ENCODE measurements at places on chromosomes 3 and 15.

DNA sequence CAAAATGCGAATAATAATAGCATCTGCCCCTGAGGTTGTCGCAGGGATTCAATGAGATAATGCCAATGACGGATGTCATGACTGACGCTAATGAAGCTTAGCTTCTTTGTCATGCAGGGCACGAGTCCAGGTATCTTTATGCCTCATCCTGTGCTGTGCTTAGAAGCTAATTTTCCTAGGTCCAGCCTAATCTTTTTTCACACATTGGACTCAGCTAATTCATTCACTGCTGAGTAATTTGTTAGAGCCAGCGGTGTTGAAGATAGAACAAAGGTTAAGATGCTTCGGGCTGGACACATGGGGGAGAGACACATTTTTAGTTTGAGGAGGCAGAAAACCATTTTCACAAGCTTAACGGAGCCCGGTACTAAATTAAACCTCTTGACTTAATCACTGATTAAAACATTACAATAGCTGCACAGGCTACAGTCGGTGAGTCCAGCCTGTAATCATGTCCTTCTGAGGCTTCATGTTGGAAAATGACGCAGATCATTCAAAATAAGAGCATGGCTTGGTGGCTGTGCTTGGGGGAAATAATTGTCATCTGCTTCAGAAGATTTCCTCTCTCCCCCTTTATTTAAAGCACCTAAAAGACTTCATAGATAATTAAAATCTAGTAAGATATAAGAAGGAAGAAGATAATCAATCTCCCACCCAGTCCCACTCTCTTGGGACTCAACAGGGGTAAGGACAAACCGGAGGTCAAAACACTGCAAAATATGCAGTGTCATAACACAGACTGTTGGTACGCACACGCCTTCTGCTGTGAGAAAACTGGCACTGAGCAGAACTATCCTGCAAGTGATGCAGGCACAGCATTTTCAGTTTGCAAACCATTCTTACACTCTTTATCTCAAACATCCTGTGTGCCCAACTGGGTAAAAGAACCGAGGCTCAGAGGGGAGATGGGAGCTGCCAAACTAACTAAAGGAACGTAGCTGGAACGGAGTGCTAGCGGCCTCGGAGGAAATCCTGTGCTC, 3.3 kb upstream of the CCDC174 start:
- no peak for DNase-seq

- DNase-seq: no peak
Observed at GRCh38 chr3:73572368-73572767, 52.4 kb downstream of the PDZRN3 start.

DNA sequence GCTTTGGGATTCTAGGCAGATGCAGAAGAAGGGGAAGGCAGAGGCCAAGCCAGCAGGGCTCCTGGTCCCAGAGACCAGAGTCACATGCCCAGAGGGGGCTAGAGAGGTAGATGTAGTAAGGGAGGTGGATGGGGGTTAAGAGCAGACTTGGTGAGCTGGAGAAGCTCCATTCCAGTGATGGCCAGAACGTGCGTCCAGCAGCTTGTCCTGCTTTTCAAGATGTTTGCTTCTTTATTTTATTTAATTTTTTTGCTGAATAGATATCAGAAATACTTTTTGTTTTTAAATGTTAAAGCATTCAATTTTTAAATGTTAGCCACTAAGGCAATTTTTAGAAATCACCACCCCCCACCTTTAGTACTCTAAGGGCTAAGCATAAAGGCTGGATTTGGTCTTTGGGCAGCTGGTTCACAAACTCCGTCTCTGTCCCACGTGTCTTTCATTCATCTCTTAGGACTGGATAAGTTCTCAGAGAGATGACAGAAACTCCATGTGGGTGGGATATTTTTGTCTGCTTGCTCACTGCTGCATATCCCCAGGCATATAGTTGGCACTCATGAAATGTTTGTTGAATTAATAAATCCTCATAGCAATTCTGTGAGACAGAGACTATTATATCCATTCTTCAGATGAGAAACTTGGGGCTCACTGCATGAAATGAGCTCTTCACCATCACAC, 6.7 kb downstream of the COLQ start:
- no peak for DNase-seq

- peak; percentile 87 for DNase-seq
Observed at GRCh38 chr3:106699122-106699521, 678.1 kb upstream of the CCDC54 start.

- no peak for DNase-seq
Observed at GRCh38 chr3:90095811-90096210, 988.4 kb downstream of the EPHA3 start.

GRCh38 chr15:42880121-42880520, 40.5 kb downstream of the TTBK2 start:
- no peak for DNase-seq

GRCh38 chr15:76954744-76955143, 23.2 kb downstream of the RCN2 start:
- DNase-seq: no peak

- no peak for DNase-seq
Observed at GRCh38 chr15:59394166-59394661, 21.5 kb upstream of the MYO1E start.

DNA sequence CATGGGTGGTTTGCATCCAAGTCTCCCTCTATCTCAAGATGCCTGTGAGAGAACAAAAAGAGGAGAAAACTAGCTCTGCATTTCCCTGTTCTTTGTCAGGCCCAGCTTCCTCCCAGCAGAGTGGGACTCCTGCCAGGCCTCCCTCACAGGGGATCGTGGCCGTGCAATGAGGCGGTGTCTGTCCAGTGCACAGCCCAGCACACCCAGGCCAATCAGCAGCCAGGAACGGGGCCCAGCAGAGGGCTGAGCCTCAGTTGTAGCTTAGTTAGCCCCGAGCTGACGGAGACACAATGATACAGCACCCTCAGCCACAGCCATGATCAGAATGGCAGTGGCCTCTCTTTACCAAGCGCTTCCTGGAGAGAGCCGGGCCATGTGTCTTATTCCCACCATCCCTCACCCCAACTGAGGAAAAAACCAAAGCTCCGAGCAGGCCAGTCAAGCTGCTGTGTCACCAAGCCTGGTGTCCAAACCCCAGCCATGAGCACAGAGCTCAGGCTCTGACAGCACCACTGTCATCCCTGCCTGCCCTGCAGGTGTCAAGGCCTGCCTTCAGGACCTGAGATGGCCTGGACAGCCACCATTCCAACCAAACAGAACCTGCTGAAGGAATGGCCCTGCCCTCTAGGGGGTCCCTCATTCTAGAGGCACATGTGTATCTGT, 71.1 kb downstream of the DNAJB8 start:
- no peak for DNase-seq

GRCh38 chr3:73026111-73026759, 29.6 kb downstream of the PPP4R2 start:
- DNase-seq: no peak

GRCh38 chr3:113485161-113485609, 29.8 kb downstream of the SPICE1 start:
- DNase-seq: no peak

DNA sequence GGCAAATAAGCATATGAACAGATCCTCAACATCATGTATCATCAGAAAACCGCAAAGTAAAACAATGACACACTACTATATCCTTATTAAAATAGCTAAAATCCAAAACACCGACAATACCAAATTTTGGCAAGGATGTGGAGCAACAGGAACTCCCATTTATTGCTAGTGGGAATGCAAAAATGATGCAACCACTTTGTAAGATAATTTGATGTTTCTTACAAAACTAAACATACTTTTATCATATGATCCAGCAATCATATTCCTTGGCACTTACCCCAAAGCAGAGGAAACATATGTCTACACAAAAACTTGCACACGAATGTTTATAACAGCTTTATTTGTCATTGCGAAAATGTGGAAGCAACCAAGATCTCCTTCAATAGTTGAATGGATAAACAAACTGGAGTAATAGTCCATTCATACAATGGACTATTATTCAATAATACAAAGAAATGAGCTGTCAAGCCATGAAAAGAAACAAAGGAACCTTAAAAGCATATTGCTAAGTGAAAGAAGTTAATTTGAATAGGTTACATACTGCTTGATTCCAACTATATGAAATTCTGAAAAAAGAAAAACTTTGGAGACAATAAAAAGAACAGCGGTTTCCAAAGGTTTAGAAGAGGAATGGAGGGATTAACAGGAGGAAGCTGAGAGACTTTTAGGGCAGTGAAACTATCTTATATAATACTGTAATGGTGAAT, 172.0 kb downstream of the VPS13C start:
- no peak for DNase-seq

GRCh38 chr15:49495993-49496753, 73.1 kb downstream of the FGF7 start:
- no peak for DNase-seq

DNA sequence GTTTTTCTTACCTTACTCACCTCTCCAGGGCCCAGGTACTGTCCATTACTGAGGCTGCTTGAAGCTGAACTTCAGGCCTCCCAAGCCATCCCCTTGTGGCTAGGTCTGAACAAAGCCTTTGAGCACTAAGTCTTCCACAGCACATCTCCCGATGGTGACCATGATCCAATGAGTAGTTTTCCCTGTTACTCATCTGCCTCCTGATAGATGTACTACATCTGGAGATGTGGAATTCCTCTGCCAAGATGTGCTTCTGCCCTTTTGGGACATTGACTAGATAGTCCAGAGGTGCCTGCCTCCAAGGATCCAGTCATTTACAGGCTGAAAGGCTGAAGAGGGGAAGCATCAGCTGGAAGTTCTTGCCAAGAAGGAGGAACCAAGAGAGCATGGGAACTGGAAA, 28.9 kb upstream of the SLC35G2 start:
- no peak for DNase-seq

DNA sequence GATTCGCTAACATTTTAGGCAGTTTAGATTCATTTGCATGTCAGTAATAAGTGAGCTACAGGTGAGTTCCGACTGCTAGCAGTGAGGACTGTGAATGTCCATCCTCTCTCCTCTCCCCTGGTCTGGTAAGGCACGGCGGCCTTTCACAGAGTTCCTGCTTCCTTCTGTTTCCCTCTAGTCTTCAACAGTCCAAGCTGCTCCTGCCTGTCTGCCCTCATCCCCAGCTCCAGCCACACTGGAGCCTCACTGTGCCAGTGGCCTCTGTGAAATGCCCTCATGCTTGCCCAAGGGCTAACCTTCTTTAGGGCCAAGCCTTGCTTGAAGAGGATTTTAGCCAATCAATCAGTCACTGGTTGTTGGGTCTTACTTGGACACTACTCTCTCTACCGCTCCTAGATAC, 145.8 kb upstream of the BHLHE40 start:
- no peak for DNase-seq

DNA sequence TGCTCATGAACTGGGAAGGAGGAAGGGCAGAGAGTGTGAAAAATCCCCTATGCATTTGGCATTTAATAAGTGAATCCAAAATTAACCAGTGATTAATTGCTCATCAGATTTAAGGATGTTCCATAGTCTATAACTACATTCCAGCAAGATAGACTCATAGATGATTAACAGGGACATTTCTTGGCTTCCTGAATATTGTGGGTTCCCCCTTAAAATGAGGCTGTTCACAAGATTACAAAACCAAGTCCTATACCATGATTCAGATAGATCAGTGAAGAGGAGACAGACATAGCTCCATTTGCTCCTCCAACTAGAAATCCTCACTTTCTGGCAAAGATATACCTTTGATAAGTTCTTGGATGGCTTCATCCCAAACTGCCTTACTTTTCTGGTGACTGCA, 15.4 kb downstream of the RASGRP1 start:
- DNase-seq: no peak

DNA sequence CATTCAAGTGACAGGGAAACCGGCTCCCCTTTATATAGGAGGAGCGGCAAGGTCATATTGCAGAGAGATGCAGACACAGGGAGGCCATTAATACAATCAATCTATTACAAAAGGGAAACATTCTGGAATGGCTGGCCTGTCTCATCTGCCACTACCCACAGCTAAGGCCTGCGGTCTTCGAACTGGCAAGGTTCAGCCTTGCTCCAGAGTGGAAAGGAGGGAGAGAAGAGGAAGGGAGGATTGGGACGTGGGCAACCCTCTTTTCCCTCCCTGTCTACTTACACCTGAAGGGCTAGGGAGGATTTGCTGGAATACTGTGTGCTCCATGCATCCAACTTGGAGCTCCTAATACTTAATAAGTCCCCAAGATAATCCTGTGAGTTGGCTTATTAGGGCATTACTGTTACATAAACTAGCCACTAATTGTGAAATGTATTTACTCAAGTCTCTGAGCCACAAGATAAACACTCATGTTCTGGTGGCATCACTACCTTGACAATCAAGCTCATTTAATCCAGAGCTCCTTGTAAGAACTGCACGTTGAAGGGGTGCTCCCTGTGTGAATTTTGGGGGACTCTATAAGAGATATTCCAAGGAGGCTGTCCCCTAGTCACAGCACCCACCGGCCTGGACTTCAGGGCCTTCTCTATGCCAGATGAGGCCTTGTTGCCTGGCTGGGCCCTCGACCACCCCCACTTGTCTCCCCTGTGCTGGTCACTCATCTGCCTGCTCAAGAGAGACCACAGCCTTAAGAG, 19.7 kb upstream of the CCDC174 start:
- no peak for DNase-seq

DNA sequence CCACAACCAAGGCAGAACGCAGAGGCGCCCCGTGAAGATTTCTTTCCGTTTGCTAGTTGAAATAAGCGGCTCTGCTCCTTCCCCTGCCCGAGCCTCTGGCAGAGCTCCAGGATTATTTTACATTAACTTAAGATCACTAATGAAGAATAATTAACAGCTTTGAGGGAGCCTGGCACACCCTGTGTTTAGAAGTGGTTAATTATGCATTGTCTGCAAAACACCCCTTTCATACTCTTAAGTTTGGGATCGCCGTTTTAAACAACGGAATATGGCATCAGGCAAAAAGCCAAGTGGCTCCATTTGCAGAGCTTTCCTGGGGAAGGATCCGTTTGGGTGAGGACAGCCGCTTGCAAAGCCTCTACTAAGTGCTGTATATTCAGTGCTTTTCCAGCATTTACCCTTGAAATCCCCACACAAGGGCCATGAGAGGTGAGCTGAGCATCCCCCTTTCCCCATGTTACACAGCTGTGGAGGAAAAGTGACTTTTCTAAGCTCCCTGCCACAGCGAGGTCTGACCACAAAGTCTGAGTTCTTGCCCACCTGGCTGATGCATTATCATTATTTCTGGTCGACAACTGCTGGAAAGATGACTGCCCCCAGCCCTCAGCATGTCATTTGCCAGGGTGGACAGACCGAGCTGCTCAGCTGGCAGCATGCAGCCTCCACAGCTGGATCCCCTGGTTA, 33.9 kb downstream of the IQSEC1 start:
- peak; percentile 22 for DNase-seq

DNA sequence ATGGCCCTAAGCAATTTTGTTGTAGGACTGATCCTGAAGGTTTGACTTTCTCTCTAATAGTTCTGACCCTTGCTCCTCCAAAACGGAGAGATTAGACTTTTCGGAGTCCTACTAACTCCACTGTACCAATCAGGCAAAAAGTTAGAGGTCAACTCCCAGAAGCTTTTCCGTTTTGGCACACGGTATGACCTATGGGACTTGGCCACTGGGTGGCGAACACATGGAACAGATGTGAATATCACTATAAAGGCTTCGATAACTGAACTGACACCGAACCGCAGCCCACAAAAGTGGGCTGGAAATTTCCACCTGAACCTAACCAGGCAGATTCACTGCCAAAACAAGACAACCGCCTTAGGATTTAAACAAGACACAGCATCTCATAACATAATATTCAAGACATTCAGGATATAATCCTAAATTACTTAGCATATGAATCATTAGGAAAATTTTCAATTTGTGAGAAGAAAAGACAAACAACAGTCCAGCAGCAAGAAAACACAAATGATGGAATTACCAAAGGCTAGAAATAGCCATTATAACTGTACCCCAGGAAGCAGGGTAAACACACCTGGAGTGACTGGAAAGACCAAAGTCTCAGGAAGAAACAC, 12.2 kb upstream of the TM2D3 start:
- no peak for DNase-seq

All from NCI-H1092 (cell line).